ENCODE measurements at places on chromosomes 5 and 9.
A peak's percentile ranks its signal among the peaks of the same experiment; 100 is the strongest.

GRCh38 chr9:69798744-69799143 lies 21.9 kb upstream of the CFAP95 start:
- DNase-seq = no peak

DNA sequence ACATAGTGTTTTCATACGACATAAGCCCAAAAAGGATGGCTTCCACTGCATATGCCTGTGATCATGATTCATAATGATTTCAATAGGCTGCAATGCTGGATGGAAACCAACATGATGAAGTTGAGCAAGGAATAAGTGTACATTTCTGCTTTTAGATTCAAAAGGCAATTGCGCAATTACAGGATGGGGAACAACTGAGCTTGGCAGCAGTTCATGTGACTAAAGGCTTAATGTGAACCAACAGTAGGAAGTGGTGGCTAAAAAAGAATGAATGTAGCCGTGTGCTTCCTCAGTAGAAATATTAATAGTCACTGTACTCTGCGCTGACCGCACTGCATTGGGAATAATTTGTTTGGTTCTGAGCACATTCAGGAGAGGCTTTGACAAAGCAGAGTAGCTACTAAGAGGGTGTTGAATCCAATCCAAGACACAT lies 51.2 kb downstream of the SLC1A3 start:
- no peak for DNase-seq

GRCh38 chr9:33041432-33042188 lies 16.5 kb downstream of the DNAJA1 start:
- no peak for DNase-seq

DNA sequence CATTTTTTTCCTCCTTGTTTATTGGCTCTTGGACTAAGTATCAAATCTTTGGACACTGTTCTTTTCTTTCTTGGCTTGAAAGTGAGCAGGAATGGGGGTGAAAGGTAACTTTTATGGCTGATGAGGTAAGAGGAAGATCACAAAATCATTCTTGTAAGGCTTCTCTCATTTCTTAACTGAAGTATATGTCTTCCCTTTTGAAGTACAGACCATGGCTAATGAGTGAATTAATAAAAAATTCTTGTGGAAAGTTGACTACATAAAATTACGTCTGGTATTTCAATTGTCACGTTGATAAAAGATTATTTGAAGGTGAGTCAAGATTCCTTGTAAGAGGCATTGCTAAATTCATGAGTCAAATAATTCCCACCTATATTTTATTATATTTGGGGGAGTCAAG lies 25.1 kb downstream of the VCAN start:
- DNase-seq = no peak

DNA sequence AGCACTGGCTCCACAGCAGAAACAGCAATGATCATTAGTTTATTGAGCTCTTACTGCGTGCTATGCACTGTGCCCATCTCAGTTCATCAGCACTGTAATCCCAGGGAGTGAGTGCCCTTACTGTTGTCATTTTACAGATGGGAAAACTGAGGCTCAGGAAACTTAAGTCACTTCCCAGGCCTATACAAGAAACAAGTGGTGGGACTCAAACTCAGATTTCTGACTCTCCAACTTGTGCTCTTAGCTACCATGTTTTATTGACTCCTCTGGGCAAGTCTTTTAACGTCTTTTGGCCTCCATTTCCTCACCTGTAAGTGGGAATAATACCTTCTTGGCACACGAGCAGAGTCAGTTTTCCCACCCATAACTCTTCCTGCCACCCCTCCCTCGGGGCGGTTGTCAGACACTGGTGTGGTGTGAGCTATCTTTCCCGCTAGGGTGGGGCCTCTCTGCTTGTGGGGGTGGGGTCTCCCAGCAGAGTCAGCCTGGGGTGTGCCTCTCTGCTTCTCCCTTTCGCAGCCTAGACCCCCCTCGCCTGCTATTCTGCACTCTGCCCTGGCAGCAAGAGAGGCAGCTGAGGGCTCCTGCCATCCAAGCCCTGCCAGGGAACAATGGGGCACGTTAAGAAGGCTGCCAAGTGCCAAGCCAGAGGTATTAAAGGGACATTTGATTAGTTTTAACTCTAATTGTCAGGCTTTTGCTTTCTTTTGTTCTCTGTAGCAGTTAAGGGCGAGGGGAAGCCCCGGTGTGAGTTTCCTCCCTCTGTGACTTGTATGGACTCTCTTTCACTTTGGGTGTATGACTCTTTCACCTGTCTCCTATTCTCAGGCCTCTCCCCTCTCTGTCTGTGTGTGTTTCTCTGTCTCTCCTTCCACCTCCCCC lies 12.1 kb downstream of the GALNT10 start:
- peak; percentile 36 for DNase-seq
